ENCODE measurements at places on chromosomes 2 and 18. TPM values are rescaled to one million over a fixed set of nuclear protein-coding genes. Genes with fewer than 3 reads are reported as not detected.

The CDC42EP3 gene
- total RNA-seq, result 58.6 TPM

The KLHL14 gene
- total RNA-seq, result 0.59 TPM

The HOXD8 gene
- 12.6 TPM for total RNA-seq

The ABCG8 gene
- total RNA-seq, result not detected

The TNS1 gene
- 648 TPM for total RNA-seq

The CFAP210 gene
- total RNA-seq, result 0.60 TPM

The POTEC gene
- total RNA-seq, result not detected

The TXNDC2 gene
- total RNA-seq, result 0.20 TPM

The SCN7A gene
- total RNA-seq, result 263 TPM

The MYO7B gene
- 0.78 TPM for total RNA-seq

DNA sequence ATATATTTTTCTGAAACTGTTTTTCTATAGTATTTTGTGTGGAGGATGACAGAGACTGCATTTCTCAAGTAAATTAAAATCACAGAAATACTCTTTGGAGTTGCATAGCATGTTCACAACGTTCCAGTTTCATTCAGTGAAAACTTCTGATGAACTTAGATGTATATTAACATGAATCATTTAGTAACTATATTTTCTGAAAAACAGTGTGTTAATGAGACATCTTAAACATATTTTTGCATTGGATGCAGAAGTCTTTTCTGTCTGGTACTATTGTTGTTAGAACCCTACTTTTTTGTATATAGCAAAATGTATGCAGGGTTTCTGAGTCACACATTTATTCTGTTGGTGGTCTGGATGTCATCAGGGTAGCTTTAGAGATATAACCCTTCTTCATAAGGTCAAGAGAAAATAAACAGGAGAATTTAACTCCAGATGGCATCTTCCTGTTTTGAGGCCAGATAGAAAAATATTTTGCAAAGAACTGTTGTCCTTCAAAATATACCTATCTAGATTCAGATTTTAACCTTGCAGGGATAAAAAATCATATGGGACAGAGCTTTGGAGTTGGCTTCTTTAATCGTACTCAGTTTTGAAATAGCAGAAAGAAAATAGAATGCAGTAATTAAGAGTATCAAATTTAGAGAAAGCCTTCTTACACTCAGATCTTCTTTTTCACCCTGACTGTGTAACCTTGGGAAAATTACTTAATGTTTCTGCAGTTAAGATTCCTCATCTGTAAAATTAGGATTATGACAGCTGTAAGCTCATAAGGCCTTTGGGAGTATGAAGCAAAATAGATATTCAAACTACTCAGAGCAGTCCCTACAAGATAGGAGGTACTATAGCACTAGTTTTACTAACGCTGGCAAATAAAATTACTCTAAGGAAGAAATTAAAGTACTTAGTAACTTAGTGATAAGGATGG is 5.3 kb downstream of the COL3A1 start:
- H3K27me3 ChIP-seq, result no peaks in the 10 kb centered on the region
- no peak for DNase-seq
- H3K27ac ChIP-seq, result peak overlapping the region; percentile 84
- H3K4me3 ChIP-seq, result no peak overlapping the region

GRCh38 chr2:179133016-179133415 is 83.1 kb upstream of the CCDC141 start:
- H3K27ac ChIP-seq, result no peak overlapping the region
- H3K4me1 ChIP-seq, result no peaks in the 10 kb centered on the region
- no peaks in the 10 kb centered on the region for H3K36me3 ChIP-seq
- no peak overlapping the region for H3K4me3 ChIP-seq
- no peaks in the 10 kb centered on the region for H3K27me3 ChIP-seq

- no peak overlapping the region for H3K4me3 ChIP-seq
- peaks cover 9% of the 10 kb centered on the region for H3K4me1 ChIP-seq
- no peaks in the 10 kb centered on the region for H3K27me3 ChIP-seq
- H3K27ac ChIP-seq, result no peak overlapping the region
Measured at GRCh38 chr2:207706936-207707860, 4.2 kb upstream of the CCNYL1 start.

- H3K4me3 ChIP-seq, result peak overlapping the region; percentile 96
- peak overlapping the region; percentile 83 for H3K27ac ChIP-seq
- H3K4me1 ChIP-seq, result peaks cover 19% of the 10 kb centered on the region
Measured at GRCh38 chr2:27049422-27050280, 1.8 kb upstream of the AGBL5 start.

GRCh38 chr2:168345601-168346000 is 98.2 kb upstream of the STK39 start:
- no peaks in the 10 kb centered on the region for H3K27me3 ChIP-seq
- H3K4me1 ChIP-seq, result no peaks in the 10 kb centered on the region
- no peak for DNase-seq
- no peak overlapping the region for H3K4me3 ChIP-seq
- H3K36me3 ChIP-seq, result no peaks in the 10 kb centered on the region

DNA sequence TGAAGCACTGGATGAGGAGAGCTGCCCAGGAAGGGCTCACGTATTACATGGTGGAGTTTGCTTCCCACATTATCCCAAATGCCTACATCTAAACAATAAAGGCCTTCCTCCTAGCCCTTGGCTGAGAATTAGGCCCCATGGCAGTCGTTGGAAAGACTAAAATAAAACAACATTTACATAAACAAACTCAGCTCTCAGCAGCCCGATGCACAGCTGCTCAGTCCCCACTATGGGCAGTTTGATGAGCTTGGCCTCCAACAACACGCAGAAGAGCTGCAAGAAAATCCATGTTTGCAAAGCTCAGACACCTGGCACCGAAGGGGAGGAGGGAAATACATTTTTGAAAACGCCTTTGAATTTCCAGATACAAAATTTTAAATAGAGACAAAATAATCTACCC is 352.4 kb downstream of the EIPR1 start:
- H3K4me1 ChIP-seq, result no peaks in the 10 kb centered on the region
- H3K4me3 ChIP-seq, result no peak overlapping the region
- no peaks in the 10 kb centered on the region for H3K36me3 ChIP-seq
- H3K27ac ChIP-seq, result no peak overlapping the region
- H3K27me3 ChIP-seq, result no peaks in the 10 kb centered on the region

DNA sequence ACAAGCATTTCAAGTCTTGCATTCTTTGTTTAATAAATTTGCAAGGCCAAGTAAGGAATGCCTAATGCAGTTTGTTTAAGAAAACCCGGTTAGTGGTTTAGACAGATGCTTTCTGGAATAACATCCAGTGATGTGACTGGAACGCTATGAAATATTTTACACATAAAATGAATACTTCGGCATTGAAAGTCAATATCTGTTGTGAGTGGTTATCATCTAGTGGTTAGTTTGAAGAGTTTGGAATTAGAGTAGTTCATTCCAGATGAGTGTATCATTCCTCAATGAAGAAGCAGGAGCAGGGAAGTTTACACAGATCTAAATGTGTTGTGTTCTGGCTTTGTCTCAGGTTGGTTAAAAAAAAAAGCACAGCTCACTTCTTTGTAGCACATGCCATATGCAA is 608.0 kb upstream of the PIK3C3 start:
- no peak overlapping the region for H3K4me3 ChIP-seq
- H3K27ac ChIP-seq, result no peak overlapping the region
- H3K36me3 ChIP-seq, result no peaks in the 10 kb centered on the region
- no peaks in the 10 kb centered on the region for H3K4me1 ChIP-seq
- no peak for DNase-seq
- H3K27me3 ChIP-seq, result no peaks in the 10 kb centered on the region

Data from tibial nerve (tissue), 4 donors.